ENCODE measurements at places on chromosomes 5 and 9.

GRCh38 chr9:130607640-130608420, 28.5 kb downstream of the FUBP3 start:
- no peak overlapping the region for H3K4me3 ChIP-seq
- DNase-seq, result no peak
- H3K27me3 ChIP-seq, result no peaks in the 10 kb centered on the region
- H3K4me1 ChIP-seq, result no peaks in the 10 kb centered on the region

DNA sequence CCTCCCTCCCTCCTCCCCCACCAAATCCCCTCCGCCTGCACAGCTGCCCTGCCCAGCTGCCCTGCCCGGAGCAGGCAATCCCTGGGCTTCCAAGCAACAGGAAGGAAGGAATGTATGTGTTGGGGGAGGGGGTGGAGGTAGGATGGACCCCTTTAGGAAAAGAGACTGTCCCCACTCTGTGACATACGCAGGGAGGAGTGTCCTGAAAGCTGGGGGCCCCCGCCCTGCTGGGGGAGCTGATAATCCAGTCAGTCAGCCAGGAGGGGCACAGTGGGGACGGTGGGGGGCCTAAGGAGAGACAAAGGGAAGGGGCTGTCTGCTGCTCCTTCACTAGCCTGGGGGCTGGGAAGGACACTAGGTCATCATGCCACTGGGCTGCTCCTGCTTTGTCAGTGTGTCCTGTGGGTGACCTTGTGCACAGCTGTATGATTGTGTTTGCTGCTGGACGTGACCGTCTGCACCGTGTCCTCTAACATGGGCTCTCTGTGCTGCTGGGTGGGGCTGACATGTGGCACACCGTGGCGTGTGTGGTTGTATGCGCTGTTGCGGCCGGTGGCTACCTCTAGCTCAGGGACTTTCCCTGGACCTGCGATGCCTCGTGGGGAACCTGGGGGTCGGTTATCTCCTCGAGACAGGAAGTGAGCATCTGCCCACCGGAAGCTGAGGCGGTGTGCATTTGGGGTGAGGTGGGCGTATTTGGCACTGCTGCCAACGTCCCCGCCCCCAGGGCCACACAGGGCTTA, 3.0 kb downstream of the N4BP3 start:
- peak; percentile 60 for DNase-seq
- H3K4me3 ChIP-seq, result peak overlapping the region; percentile 13
- no peaks in the 10 kb centered on the region for H3K36me3 ChIP-seq
- H3K27me3 ChIP-seq, result no peaks in the 10 kb centered on the region
- H3K27ac ChIP-seq, result peak overlapping the region; percentile 33

GRCh38 chr9:126722252-126722921, 82.5 kb upstream of the ZBTB43 start:
- H3K4me1 ChIP-seq, result peaks cover 46% of the 10 kb centered on the region
- peak overlapping the region; percentile 94 for H3K27ac ChIP-seq
- no peaks in the 10 kb centered on the region for H3K27me3 ChIP-seq
- no peaks in the 10 kb centered on the region for H3K36me3 ChIP-seq

- H3K4me1 ChIP-seq, result no peaks in the 10 kb centered on the region
- no peaks in the 10 kb centered on the region for H3K27me3 ChIP-seq
- no peak overlapping the region for H3K4me3 ChIP-seq
- H3K36me3 ChIP-seq, result no peaks in the 10 kb centered on the region
Measured at GRCh38 chr9:89051421-89052025, 60.3 kb downstream of the S1PR3 start.

- DNase-seq, result no peak
- no peaks in the 10 kb centered on the region for H3K4me1 ChIP-seq
- H3K27me3 ChIP-seq, result no peaks in the 10 kb centered on the region
- no peaks in the 10 kb centered on the region for H3K36me3 ChIP-seq
Measured at GRCh38 chr5:42491699-42492098, 68.5 kb downstream of the GHR start.

- no peak overlapping the region for H3K4me3 ChIP-seq
- H3K27ac ChIP-seq, result no peak overlapping the region
- H3K4me1 ChIP-seq, result peaks cover 17% of the 10 kb centered on the region
- no peak for DNase-seq
- H3K36me3 ChIP-seq, result no peaks in the 10 kb centered on the region
Measured at GRCh38 chr9:136740491-136740890, 2.2 kb downstream of the LCN10 start.

- H3K27me3 ChIP-seq, result no peaks in the 10 kb centered on the region
- peaks cover 18% of the 10 kb centered on the region for H3K36me3 ChIP-seq
- peaks cover 39% of the 10 kb centered on the region for H3K4me1 ChIP-seq
- no peak for DNase-seq
- no peak overlapping the region for H3K4me3 ChIP-seq
Measured at GRCh38 chr5:62333250-62333794, 27.3 kb downstream of the KIF2A start.

- H3K27me3 ChIP-seq, result peaks cover 3% of the 10 kb centered on the region
- DNase-seq, result no peak
- H3K27ac ChIP-seq, result no peak overlapping the region
- no peaks in the 10 kb centered on the region for H3K36me3 ChIP-seq
- no peak overlapping the region for H3K4me3 ChIP-seq
Measured at GRCh38 chr9:90038763-90039162, 434.0 kb downstream of the GADD45G start.

GRCh38 chr9:137606005-137606621, 627 bp downstream of the ARRDC1 start:
- H3K27me3 ChIP-seq, result no peaks in the 10 kb centered on the region
- peaks cover 23% of the 10 kb centered on the region for H3K4me1 ChIP-seq
- peak overlapping the region; percentile 44 for H3K4me3 ChIP-seq
- H3K36me3 ChIP-seq, result peaks cover 2% of the 10 kb centered on the region
- no peak for DNase-seq
